Hypothalamus (tissue), 51 donors: ENCODE measurements at places on chromosomes 7 and 10.

DNA sequence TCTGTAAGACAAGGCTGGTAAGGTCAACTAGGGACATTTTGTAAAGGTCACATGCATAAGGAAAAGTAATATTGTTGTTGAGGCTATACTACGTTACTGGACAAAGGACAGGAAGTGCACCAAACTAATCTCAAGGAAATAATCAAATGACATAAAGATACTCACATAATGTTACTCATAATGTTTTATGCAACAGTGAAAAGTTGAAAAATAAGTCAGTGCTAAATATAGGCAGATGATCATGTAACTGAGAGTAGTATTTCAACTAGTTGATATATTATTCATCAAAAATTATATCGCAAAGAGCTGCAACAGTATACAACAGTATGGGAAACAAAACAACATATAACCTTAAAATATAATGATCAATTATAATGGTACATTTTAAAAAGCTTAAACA is 215.7 kb downstream of the PTN start:
- no peak for DNase-seq

DNA sequence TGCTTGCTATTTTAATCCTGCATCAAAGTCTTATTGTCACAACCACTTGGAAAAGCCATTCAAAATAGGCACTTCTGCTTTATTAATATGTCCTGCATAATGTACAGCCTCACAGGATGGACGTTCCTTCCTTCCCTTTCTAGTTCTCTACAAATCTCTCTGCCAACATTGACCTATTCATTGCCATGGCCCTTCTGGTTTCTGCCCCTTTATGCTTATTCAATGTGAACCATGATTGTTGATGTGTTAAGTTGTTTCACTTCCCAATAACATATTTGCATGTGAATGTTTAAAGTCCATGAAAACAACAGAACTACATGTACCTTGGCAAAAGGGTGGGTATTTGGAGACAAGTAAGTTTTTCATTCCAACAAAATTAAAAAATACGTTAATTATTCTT is 45.7 kb downstream of the COL28A1 start:
- DNase-seq: no peak

- DNase-seq: no peak
Observed at GRCh38 chr10:96513305-96513697, 425 bp downstream of the TLL2 start.

DNA sequence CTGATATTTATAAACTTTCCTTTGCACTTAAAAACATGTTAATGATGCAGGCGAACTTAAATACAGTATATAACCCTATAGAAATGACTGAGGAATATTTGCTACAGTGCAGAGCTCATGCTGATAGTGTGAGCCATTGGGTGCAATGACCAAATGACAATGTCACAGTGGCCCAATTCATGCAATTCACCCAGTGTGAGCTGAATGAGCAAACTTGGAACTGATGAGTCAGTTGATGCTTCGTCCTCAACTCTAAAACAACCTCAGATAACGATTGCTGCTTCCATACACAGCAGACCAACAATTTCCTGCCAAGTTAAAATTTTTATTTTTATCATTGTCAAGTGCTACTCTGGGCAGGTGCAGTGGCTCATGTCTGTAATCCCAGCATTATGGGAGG is 12.1 kb upstream of the ZC3HAV1L start:
- DNase-seq: no peak

GRCh38 chr7:123992913-123993518 is 39.9 kb downstream of the TMEM229A start:
- DNase-seq: no peak

GRCh38 chr7:140317597-140317996 is 80.7 kb downstream of the SLC37A3 start:
- DNase-seq: no peak

DNA sequence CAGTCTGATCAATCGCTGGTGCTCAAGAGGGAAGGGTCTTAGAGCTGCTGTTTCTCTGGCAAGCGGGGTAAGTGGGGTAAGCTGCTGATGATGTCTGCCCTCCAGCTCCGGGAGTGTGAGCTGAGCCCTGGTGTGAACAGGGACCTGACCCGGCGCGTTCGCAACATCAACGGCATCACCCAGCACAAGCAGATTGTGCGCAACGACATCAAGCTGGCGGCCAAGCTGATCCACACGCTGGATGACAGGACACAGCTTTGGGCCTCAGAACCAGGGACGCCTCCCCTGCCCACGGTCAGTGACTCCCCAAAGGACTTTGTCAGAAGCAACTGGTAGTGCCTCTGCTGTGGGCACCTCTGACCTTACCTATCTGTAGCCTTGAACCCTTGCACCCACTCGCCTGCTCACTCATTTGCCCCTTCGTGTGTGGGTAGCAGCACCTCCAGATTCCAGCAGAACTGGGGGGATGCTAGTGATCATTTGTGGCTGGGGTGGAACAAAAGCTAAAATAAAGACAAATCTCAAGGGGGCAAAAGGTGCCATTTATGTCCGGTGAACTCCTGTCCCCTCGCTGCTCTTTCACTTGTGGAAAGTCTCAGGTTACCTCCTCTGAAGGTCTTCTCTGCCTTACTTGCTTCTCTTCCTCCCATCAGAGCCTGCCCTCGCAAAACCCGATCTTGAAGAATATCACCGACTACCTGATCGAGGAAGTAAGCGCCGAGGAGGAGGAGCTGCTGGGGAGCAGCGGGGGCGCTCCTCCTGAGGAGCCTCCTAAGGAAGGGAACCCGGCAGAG is 3.2 kb downstream of the UFSP1 start:
- DNase-seq: no peak

DNA sequence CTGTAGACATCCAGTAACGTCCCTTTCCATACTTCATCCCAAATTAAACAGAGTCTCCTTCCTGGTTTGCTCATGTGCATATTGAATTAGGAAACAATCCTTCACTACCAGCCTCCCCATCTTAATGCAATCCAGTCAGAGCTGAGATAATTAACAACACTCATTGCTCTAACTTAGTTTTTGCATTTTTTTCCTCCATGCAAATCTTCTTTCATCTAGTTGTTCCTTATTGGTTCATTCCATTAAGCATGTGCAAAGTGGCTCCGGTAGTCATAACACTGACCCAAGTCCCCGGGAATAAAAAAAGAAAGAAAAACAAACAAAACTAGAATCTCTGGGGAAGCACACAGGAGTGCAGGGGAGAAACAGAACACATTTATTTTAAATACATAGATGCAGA is 1176.1 kb downstream of the GATA3 start:
- no peak for DNase-seq

GRCh38 chr10:49385939-49386922 is 9.7 kb downstream of the DRGX start:
- DNase-seq: no peak

DNA sequence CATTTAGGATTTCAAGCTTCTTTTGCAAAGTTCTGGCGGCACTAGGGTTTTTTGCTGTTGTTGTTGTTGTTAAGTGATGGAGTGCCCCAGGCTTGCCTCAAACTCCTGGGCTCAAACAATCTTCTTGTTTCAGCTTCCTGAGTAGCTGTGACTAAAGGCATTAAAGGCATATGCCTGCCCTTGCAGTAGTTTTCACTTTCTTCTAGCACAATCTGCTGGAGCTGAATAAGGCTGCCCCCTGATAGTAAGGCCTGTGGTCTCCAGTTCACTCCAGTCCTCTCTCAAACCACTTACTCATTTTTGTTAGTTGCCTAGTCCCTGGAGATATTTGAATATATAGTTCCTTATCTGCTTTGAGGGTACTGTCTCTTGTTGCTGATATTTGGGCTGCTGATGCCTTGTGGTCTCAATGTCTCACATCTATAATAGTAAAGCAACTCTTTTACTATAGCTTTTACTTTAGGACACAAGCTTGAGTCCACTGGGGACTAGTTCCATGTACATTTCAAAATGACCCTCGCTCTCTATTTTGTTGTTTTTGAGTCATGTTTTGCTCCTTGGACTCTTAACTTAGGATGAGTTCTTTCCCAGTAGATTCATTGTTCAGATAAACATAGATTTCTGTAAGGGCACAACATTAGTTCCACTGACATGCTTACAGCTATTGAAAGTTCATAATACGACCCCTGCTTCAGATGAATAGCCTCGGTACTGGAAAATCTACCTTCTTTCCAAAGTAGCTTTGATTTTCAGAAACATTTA is 25.5 kb downstream of the PHF14 start:
- DNase-seq: no peak

DNA sequence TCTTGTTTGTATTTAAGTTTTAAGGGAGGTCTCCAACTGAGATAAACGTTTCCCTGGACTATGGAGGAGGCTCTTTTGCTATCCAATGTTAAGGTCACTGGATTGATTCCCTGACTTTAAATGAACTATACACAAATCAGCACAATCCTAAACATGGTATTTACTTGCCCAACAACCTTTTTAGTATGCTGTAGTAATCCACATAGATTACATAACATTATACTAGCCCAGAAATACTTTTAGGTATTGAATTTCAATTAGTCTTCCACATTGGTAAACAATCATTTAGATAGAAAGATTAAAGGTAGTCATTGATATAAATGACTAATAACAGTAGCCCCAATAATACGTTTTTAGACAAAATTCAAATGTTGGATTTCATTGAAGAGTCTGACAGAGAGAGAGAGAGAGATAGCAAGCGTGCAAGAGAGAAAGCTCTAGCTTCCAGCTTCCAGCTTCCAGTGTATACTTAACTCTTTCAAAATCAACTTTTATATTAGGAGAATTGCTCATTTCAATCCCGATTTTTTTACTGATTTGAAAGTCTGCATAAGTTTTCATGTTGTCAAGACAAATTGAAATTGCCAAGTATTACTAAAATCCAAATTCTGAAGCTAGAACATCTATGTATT is 155.8 kb downstream of the DOCK4 start:
- no peak for DNase-seq

DNA sequence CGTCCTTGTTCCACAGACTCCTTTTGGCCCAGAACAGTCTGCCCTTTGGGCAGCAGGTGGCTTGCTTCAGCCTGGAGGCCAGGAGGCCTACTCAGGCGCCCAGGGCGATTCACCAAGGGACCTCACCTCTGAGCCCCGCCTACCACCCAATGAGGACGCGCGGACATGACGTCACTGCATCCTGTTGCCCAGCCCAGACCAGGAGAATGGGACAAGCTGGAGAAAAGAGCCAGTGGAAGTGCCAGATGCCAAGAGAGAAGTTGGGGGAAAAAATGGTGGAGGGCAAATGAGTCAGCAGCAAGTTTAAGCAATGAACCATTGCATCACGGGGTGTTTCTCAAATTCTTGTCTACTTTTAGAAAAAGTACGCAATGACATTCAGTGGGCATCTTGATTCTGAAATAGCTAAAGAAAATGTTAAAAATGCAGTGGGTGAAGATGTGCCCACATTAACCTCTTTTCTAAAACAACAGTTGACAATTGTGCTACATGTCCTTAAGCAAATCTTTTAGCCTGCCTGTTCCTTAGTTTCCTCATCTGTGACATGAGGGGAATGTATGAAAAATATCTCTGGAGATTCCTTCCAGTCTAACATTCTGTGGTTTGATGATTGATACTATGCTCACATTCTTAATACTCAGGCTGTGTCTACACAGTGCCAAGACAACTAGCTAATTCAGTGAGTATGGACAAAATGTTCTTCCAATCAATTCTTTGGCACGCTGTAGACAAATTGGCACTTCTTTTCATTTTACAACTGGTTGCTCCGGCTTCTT is 23.9 kb upstream of the LEP start:
- no peak for DNase-seq

- DNase-seq: no peak
Observed at GRCh38 chr10:101131962-101132635, 999 bp downstream of the TLX1 start.

DNA sequence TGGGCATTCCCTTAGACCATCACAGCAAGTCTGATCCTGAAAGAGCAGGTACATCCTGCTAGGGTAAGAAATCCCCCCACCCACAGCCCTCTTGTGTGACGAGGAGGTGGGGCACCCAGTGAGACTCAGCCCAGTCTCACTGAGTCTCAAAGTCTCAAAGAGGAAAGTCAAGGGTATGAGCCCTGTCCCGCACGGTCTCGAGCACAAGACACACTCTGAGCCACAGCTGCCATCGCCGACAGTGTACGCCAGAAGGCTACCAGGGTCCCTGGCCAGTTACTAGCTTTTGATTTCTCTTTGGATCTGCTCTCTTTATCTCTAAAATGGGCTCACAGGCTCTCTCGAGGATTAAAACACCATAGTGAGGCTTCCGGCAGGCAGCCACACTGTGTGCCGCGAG is 190.2 kb downstream of the TNS3 start:
- no peak for DNase-seq

DNA sequence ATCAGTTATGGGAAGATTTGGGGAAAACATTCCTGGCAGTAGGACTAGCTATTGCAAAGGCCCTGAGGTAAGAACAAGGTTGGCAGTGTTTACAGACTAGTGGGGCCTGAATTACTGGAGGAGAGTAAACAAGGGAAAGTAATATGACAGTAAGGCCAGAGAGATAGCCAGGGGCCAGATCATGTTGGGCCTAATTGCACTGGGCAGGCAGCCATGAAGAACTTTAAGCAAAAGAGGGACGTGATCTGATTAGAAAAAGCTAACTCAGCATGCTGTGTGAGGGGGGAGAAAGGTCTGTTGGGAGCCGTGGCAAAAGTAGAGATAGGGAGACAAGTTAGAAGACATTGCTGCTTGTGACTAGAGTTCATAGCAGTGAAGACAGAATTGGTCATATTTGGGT is 9.2 kb downstream of the NUP42 start:
- DNase-seq: no peak

- no peak for DNase-seq
Observed at GRCh38 chr7:117892821-117893220, 19.6 kb upstream of the CTTNBP2 start.

GRCh38 chr10:17227367-17228090 is 512 bp upstream of the VIM start:
- DNase-seq: no peak

DNA sequence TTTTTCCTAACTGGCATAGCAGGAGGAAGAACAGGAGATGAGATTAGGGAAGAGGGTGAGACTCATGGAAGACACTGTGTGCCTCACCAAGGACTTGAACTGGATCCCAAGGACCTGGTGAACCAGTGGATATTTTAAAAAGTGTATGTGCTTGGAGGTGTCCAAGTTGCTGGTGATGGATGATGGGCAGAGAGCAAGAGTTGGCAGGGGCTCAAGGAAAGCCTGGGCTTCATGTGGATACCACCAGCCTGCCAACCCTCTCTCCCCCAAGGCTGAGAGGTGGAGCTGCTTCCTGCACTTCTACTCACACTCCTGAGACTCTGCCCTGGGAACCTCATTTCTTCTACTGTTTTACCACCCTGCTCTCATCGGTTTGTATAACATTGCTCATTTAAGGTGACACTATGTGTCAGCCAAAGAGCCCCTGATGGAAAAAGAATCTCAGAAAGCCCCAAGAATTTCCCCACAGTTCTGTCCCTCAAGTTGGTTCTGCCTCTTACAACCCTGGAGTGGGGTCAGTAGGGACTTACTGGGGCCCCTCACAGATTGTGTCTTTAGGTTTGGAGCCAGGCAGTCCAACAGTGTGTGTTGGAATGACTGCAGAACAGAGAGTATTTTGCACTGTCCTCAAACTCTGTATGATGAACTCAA is 56.2 kb upstream of the PDCD4 start:
- DNase-seq: no peak

DNA sequence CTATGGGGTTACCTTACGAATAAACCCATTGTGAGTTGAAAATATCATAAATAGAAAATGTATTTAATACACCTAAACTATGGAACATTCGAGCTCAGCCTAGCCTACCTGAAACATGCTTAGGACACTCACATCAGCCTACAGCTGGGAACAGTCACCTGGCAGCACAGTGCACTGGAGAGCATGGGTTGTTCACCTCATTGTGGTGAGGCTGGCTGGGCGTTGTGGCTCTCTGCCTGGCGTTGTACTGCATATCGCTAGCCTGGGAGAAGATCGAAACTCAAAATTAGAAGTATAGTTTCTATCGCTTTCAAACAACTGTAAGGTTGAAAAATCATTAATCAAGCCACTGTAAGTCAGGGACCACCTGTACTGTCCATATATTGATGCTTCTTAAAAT is 17.3 kb upstream of the HBP1 start:
- no peak for DNase-seq
